ENCODE measurements at places on chromosomes 6 and 20.

GRCh38 chr20:3927486-3928291 is 38.5 kb downstream of the PANK2 start:
- peak; percentile 19 for DNase-seq

- DNase-seq = no peak
Measured at GRCh38 chr6:18359237-18359885, 27.8 kb upstream of the RNF144B start.

GRCh38 chr6:94658929-94659328 is 918.4 kb upstream of the MANEA start:
- no peak for DNase-seq

GRCh38 chr20:41279546-41280225 is 37.8 kb downstream of the ZHX3 start:
- DNase-seq = no peak

DNA sequence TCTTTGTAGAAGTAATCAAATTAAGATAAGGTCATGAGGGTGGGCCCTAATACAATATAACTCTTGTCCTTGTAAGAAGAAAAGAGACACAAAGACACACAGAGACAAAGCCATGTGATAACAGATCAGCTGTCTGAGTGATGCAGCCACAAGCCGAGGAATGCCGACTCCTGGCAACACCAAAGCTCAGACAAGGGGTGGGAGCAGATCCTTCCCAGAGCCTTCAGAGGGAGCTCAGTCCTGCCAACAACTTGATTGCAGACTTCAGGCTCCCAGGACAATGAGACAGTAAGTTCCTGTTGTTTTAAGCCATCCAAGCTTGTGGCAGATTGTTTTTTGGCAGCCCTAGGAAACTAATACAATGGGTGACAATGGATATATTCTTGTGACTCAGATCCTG is 325.0 kb upstream of the AGPAT4 start:
- no peak for DNase-seq

DNA sequence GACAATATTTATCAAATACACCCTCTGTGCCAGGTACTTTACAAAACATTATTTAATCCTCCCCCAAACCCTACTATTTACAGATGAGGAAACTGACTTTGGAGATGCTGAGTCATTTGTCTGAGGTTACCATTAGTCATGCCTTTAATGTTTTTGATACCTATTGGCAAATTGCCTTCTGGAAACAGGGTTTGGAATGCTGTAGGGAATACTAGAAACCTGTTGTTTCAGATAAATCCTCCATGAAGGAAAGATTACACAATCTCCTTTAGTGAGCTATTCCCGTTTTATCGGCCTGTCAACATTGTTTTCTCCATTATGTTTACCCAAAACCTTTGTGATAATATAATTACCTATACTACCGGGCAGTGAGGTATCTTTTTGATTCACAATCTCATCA is 93.6 kb upstream of the ADGRF1 start:
- DNase-seq = peak; percentile 42

- peak; percentile 78 for DNase-seq
Measured at GRCh38 chr6:113122060-113122459, 735.1 kb upstream of the MARCKS start.

DNA sequence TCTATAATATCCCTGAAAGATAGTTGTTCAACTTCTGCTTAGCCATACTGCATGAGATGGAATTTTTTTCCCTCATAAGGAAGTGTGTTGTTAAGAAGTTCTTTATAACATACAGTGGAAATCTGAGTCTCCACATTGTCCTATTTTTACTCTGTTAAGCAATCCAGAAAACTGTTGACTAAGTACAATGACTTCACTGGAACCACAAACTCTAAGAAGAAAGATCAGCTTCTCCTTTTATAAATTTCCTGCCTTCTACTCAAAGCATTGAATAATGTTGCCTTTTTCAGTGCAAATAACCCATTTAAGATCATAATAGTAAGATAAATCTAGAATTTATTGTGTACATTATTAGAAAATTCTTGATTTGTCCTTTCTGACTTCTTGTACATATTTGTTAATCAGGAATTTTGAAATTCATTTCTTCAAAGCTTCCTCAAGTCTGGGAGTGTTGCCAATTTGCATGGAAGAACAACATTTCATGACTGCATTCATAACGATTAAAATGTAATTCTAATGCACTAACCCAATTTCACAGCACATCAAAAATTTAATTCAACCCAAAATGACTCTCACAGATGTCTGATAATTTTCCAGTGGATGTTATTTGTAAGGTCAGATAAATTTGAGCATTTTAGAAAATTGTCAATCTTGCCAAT is 45.6 kb upstream of the ANKEF1 start:
- DNase-seq = peak; percentile 44

- no peak for DNase-seq
Measured at GRCh38 chr6:140494321-140495108, 1120.1 kb upstream of the CITED2 start.

DNA sequence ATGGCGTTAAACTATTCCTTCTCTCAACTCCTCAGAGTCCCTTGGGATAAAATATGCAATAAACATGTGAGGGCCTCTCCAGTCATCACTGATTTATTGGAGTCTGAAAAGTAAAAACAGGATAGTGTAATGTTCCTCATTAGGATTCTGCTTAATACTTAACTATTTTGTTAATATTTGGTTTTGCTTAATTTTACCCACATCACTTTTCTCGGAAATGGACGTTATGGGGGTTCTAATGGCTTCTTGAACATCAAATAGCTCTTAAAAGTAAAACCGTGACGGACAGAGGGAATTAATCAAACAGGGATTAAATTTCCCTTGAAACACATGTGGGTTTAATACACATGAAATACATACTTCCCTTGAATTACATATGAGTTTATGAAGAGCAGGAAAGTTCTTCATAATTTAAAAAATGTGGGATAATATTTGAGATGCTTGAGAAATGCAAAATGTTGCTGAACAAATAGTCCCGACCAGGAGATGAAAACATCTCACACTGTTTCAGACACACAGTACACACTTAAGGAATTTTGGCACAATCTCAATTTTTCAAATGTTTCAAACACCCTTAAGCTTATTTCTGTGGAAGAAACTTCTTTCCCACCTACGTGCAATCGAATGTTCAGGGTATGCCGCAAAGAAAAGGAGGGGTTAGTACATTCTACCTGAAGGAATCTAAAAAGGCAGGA is 38.4 kb upstream of the EIF2S2 start:
- no peak for DNase-seq

- no peak for DNase-seq
Measured at GRCh38 chr6:89807581-89807980, 12.0 kb downstream of the MDN1 start.

DNA sequence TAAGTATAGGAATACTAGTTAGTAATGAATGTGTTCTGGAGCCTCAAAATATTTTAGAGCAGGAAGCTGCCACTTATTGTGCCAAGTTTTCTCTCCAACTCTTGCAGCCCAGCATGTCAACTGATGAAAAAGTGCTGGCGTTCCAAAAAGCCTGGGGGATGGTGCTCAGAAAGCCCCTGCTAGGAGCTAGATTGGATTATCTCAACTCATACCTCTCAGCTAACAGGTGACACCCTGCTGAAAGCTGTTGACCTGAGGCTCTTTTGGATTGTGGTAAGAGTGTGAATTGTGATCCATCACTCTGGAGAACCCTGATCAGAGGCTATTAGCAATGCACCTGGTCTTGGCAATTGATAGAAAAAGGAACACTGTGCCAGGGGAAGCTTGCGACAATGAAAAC is 580.4 kb downstream of the EYS start:
- no peak for DNase-seq

GRCh38 chr6:160027931-160028330 is 59.0 kb downstream of the IGF2R start:
- no peak for DNase-seq

DNA sequence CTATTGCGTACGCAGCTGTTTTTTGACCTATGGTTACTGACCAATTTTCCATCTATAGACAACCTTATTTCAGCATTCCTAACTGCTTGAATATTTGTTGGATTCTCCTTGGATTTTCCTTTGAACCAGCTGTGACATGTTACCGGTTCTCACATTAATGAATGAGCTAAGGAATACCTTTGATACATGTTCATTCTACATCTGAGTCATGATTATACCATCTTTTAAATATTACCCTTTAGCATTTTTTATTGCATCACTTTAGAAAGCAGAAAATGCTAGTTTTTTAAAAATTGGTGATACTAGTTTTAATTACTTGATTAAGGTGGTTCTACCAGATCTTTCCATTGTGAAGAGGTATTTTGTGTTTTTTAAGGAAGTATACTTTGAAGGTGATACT is 1.9 kb upstream of the IGF2R start:
- DNase-seq = no peak

DNA sequence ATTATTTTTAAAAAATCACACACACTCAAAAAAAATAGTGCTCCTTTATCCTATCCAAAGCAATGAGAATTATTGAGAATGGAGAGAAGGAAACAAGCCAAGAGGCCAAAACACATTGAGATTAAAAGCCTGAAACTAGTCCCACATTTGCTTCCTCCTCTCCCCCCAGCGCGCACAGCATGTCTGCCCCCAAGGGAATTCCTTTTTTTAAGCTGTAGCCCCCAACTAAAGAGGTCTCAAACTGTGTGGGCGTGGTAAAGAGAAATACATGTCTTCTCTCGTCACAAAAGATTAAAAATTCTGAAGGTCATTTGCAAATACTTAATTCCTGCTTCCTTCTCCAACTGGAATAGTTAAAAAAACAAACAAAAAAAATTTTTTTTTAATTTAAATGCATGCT is 52.7 kb downstream of the LGSN start:
- no peak for DNase-seq

DNA sequence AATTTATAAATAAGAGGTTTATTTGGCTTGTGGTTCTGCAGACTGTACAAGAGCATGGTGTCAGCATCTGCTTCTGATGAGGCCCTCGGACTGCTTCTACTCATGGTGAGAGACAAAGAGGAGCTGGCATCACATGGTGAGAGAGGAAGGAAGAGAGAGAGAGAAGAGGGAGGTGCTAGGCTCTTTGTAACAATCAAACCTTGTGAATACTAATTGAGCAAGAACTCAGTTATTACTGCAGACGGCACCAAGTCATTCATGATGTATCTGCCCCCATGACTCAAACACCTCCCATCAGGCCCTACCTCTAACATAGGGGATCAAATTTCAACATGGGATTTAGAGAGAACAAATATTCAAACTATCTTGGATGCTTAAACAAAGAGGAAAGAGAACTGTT is 6.3 kb upstream of the SIRPG start:
- peak; percentile 6 for DNase-seq

DNA sequence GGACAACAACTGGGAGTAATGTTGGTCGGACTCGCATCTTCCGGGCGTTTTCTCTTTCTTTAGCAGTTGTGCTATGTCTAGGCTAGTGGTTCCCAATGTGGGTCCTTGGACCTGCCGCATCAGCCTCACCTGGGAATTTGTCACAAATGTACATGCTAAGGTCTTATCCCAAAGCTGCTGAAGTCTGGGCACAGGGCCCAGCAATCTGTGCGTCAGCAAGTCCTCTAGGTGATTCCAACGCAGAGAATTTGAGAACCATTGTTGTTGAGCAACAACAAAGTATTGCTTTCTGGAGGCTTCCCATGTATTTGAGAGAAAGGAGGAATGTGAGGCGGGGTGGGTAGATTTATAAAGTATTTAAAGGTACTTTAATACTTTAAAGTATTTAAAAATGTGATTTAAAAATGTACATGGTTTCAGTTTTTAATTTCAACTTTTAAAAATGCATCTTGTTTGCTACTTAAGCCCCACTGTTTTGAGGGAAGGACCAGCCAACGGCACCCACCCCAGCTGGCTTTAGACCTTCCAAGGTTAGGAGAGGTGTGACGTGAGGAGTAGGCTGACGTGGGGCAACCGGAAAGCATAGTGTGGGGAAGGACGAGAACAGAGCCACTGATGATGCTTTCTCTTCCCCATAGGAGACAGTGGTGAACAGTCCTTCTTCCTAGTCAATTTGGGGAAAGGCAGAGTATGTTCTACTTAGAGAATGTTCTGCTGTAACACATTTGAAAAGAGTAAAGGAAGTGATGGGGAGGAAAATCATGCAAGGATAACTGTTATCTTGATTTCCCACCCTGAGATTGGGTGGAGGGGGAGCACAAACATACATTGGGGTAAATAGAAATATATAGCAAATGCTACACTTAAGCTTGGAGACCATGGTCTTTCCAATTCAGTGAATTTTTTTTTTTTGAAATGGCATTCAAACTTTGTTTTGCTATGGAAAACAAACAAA is 4.3 kb downstream of the UST start:
- DNase-seq = no peak

- no peak for DNase-seq
Measured at GRCh38 chr6:95099410-95099809, 477.9 kb upstream of the MANEA start.

DNA sequence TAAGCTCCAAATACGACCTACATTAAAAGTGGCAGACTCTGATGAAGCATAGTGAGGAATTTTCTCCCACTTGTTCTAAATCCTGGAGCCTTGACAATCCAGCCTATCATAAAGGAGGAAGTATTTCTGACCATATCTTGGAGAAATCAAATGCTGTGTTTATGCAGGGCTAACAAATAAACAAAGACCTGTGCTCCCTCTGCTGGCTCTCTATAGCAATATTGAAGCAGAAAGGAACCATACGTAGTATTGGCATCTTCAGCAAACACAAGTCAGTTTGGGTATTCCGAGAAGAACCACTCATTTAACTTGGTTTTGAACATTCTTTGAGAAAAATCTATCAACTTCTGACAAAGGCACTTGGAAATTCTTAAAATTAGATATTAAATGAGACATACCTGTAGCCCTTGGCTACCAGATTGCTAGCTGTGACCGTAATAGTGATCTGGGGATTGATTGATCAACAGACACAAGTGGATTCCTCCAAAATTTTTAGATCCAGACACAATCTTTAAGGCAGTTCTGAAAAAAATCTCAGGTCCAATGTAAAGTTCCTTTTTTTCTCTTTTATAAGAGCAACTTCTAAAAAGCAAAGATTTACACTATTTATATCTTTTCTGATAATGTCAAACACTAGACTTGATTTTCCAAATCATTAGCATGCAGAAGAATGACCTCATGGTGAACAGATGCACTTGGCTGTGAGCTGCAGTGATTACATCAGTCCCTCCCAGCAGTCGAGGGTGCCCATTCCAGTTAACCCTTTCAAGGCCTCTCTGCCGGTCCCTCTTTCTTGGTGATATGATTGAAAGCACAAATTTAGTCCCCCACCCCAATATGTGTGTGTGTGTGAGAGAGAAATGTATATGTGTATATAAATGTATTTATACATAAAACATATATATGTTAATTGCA is 40.2 kb downstream of the INSM1 start:
- peak; percentile 37 for DNase-seq

- DNase-seq = no peak
Measured at GRCh38 chr20:58745391-58745790, 52.8 kb downstream of the NPEPL1 start.

- no peak for DNase-seq
Measured at GRCh38 chr6:118890997-118891790, 2.8 kb upstream of the ASF1A start.

GRCh38 chr20:18928626-18929025 is 115.0 kb downstream of the SCP2D1 start:
- DNase-seq = no peak

GRCh38 chr20:58458342-58459057 is 56.7 kb downstream of the APCDD1L start:
- DNase-seq = no peak

- peak; percentile 11 for DNase-seq
Measured at GRCh38 chr6:100612094-100612493, 147.4 kb upstream of the SIM1 start.
